Stimulated activated CD4-positive, alpha-beta T cell treated with anti-CD3 and anti-CD28 coated beads, Interleukin-2, amount 100 ng/mL, for 4 hours (primary cell): ENCODE measurements at places on chromosomes 5 and 9.

- no peak for DNase-seq
Observed at GRCh38 chr5:124590686-124591085, 155.8 kb downstream of the ZNF608 start.

GRCh38 chr5:14100281-14100680 is 42.9 kb upstream of the TRIO start:
- no peak for DNase-seq

DNA sequence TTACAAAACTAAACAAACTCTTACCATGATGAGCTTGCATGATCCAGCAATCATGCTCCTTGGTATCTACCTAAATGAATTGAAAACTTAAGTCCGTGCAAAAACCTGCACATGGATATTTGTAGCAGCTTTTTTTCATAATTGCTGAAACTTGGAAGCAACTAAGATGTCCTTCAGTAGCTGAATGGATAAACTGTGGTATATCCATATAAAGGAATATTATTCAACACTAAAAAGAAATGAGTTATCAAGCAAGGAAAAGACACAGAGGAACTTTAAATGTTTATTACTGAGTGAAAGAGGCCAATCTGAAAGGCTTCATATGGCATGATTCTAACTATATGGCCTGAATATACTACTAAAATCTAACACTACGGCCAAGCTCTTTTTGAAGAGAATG is 139.1 kb upstream of the ZNF608 start:
- DNase-seq = no peak

DNA sequence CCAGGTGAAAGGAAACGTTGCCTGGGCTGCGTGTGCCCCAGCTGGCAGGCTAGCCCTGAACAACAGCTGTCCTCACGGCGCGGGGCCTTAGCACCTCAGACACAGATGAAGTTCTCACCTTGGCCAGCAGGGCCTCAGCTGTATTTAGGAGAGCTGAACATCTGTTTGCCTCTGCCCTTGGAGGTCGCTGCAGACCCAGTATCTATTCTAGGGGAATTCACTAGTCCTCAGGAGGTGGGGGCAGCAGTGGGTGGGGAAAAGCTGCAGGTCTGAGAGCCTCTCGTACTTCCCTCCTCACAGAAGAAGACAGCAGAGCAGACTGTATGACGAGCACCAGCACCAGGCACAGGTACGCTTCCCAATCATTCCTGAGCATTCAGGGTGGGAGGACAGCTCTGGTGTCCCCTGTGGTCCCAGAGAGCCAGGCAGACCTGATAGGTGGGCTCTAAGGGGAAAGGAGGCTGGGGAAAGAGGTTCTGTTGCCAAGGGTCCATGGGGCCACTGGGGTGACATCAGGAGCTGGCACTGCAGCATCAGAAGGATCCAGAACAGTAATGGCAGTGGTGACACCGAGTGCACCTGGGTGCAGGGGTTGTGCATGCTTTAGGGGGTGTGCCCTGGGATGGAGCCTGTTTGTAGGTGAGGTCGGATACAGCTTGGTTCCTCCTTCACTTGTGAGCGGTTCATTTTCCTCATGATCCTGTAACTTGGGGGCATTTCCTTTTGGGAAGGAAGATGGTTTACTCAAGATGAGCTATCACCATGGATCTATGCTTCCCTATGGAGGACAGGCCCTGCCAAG is 13.8 kb downstream of the CD74 start:
- no peak for DNase-seq

DNA sequence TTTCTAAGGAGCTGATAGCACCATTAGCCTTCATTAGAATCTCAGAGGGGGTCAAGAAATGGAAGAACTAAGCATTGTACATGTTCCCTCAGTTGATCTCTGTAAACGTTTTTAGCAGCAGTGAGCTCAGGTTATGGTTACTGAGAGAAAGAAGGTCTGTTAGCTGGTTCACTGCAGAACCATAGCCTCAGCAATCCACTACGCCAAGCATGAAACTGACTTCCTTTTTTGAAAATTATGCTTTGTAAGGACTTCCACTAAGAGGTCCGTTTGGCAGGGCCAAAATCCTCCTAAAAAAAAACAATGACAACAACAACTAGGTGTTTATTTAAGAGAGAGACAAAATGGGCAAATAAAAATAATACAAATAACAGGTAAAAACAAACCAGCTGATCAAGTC is 273.3 kb downstream of the AOPEP start:
- DNase-seq = no peak

DNA sequence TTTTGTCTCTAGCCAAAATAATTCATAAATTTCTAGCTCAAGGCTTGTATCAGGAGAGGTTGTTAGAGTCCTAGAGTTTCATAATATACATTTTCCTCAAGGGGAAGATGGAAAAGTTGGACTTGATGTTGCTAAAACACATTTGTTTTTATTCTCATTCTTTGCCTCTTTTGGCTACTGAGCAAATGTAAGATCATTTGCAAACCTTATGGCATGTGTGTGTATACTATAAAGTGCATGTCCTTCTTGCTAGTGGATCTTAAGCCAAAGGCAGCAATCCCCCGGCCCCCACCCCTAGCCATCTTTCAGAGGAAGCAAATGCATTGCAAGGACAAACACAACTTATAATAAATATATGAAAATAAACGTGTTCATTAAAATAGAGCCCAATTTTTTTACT is 43.0 kb downstream of the ADAMTSL1 start:
- no peak for DNase-seq

GRCh38 chr9:34658461-34658860 is 4.0 kb downstream of the CCL27 start:
- no peak for DNase-seq

DNA sequence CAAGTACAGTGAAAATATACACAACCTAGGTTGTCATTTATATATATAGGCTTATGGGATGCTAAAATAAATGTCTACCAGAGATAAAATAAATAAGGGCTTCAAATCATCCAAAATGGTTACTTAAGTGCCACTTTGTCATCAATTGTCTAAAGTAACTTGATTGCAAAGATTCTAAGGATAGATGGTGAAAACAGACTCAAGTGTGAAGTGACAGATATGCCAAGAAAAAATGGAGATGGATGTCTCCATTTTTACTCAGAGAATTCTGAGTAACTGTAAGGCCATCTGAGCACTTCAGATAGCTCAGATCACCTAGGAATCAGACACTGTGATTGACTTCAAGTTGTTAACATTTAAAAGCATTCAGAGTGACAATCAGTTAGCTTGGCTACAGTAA is 824.3 kb downstream of the PRELID2 start:
- no peak for DNase-seq

DNA sequence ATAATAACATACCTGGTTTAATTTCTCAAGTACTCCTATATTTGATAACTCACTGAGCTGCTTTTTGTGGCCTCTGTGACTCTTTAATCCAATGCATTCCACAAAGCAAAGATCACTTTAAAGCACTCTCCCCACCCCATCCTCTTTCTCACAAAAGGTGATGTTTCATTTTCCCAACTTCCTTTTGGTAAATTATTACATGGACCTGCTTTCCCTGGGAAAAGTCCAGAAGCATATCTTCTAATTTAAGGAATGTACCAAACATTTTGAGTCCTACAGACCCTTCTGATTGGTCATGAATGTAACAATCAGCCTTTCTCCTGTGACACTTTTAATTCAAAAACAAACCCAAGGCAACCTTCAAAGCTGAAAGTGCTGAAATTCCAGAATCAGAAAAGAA is 71.1 kb downstream of the MLLT3 start:
- no peak for DNase-seq

- DNase-seq = no peak
Observed at GRCh38 chr9:112545237-112545636, 58.6 kb downstream of the KIAA1958 start.

GRCh38 chr5:81552852-81553566 is 159.1 kb upstream of the ACOT12 start:
- no peak for DNase-seq

DNA sequence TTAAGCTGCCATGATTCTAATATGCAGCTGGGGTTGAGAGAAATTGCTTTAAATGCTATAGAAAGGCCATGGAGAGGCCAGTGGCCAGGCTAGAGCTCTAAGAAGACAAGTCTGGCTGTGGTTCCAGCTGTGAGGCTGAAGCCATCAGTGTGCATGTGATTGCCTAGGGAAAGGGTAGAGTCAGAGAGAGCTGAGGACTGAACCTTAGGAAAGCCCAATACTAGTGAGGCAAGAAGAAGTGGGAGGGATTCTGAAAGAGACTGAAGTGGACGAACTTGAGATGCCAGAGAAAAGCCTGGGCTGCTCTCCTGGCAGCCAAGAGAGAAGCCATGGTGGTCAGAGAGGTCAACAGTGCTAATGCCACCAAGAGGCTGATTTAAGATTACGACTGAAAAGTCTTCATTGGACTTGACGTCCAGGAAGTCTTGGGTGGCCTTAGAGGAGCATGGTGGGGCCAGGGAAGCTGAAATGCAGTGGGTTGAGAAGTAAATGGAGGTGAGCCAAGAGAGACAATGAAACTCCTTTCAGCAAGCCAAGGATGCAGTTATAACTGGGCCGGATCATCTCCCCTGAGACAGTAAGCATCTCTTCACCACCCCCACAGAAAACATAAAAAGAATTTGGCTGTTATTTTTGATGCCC is 133.2 kb downstream of the TMEM174 start:
- no peak for DNase-seq

DNA sequence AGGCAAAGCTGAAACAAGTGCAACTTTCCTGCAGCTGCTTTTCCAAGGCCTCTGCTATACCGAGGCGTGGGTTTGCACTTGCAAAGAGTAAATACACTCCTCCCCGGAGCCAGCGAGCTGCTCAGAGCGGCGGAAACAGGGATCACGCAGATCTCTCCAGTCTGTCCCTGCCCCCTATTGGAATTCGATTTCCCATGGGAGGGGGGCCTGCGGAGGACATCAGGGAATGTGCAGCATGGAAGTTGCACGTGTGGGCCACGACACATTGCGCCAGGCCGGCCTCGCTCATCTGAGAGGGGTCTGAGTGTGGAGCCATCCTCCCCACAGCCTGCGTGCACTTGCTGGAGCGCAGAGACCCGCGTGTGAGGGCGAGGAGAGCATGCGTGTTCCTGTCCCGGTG is 104.3 kb upstream of the PHYKPL start:
- no peak for DNase-seq

- DNase-seq = no peak
Observed at GRCh38 chr9:97632248-97632984, 752 bp downstream of the TSTD2 start.

DNA sequence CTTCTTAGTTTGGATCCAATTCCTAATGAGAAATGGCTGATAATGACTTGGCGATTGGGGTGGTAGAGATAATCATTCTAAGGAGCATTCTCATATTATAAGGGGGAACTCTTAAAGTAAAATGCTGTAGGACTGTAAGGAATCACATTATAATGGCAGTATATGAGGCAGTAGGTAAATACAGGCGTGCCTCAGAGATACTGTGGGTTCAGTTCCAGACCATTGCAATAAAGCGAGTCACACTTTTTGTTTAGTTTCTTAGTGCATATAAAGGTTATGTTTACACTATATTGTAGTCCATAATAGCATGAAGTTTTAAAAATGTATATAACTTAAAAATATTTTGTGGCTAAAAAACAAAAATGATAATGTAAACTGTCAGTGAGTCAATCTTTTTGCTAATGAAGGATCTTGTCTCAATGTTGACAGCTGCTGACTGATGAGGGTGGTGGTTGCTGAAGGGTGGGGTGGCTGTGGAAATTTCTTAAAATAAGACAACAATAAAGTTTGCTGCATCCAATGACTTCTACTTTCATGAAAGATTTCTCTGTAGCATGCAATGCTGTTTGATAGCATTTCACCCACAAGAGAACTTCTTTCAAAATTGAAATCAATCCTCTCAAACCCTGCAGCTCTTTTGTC is 15.8 kb downstream of the NMUR2 start:
- no peak for DNase-seq

DNA sequence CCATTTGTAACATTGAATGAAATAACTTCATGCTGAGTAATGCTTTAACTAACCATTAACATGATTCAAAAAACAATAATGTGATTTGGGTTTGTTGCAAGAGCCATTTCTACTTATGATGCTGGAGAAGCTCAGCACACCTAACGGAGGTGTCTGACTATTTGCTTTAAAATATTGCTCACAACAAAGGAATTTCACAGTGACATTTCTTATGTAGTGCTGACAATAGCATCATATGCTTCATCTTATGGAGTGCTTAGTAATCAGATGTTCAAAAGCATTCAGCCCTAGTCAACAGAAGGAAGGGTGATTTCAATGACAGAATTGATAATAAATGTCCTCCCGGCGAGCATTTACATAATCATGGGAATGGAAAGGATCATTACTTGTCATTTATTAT is 1003.3 kb upstream of the COX7C start:
- no peak for DNase-seq

GRCh38 chr9:14240537-14240936 is 73.4 kb downstream of the NFIB start:
- DNase-seq = no peak

DNA sequence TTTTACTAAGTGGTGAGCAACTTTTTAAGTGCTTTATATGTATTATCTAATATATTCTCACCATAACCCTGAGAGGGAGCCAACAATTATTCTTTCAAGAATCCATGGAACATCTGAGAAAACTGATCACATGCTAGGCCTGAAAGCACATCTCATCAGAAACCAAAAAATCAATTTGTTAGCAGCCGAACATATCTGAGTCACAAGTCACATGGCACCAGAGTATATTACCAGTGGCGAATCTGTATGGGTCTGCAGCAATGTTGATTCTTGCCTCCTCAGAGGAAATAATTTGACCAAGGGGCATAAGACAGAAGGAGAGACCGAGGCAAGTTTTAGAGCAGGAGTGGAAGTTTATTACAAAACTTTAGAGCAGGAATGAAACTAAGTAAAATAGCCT is 25.3 kb upstream of the SIL1 start:
- DNase-seq = no peak

- DNase-seq = no peak
Observed at GRCh38 chr9:88835038-88835466, 156.2 kb upstream of the S1PR3 start.

GRCh38 chr9:82987370-82988189 is 75.4 kb downstream of the RASEF start:
- no peak for DNase-seq

GRCh38 chr9:136411378-136411777 is 920 bp downstream of the PMPCA start:
- DNase-seq = no peak

DNA sequence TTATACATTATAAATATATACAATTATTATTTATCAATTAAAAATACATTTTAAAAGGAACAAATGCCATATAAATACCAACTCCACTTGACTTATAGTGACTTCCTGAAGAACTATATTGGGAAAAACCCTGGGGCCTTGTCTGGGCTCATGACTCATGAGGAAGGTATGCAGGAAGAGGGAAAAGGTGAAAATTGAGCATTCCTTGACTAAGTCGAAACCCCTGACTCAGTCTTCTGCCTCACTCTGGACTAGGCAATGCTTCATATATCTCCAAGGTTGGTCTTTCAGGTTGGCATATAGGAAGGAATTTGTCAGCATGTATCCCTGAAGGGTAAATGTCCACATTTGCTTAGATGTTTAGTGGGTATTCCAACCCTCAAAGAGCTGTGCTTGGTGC is 78.5 kb downstream of the SH3TC2 start:
- DNase-seq = no peak

GRCh38 chr5:172531704-172532026 is 77.3 kb upstream of the SH3PXD2B start:
- no peak for DNase-seq

- DNase-seq = no peak
Observed at GRCh38 chr5:14851597-14851996, 20.0 kb downstream of the ANKH start.

GRCh38 chr9:23825700-23826099 is 340 bp downstream of the ELAVL2 start:
- DNase-seq = no peak
